ENCODE measurements at places on chromosomes 4 and X.

GRCh38 chr4:14168919-14169318 lies 541.4 kb upstream of the BOD1L1 start:
- DNase-seq, result no peak

DNA sequence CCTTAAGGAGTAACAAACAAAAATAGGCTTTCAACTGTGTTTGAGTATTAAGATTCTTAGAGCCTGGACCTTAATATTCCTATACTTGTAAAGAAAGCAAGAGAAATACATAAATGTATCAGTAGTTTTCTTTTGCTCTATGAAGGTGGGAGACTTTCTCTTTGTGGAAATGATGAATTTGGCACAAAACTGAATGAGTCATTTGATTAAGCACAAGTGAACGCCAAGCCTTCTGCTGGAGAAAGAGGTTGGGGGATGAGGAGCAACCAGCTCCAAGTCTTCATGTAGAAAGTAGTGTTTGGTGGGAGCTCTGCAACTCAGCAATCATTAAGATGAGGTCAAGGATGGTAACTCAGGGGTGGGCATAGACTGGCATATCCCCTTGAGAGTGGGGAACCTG lies 49.6 kb downstream of the MEPE start:
- no peak for DNase-seq

- no peak for DNase-seq
Observed at GRCh38 chrX:70960730-70961129, 29.8 kb upstream of the SLC7A3 start.

DNA sequence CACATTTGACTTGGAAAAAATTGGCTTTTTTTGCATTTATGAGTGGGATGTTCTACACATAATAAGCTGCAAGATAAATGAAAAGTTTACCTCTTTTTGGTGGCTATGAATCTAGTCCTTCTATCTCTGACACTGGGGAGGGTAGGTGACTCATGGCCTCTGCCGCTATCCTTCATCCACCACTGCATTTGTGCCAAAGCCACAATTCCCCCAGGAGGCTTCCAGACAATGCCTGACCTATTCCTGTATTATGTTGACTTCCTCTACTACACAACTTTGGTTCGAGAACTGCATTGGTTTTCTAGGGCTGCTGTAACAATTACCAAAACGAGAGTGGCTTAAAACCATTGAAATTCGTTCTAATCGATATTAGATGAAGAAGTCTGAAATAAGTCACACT lies 245.6 kb downstream of the TRAM1L1 start:
- DNase-seq, result no peak

DNA sequence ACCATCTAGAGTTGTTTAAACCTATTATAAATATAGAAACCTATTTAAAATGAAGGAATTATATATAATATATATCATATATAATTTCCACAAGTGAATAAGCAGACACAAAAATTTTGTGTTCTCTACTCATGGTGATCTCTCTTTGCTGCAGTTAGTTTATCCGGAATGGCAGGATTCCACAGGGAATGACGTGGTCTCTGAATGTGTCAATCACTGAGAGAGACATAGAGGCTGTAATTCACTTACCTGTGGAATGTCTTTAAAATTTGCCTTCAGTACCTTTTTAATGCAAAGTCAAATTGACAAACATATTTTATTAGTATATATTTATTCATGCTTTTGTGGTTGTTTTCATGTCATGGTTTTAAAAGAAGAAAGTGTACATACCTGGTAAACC lies 669.3 kb downstream of the NLGN4X start:
- no peak for DNase-seq

GRCh38 chr4:174324236-174324635 lies 40.5 kb downstream of the CEP44 start:
- DNase-seq, result no peak

DNA sequence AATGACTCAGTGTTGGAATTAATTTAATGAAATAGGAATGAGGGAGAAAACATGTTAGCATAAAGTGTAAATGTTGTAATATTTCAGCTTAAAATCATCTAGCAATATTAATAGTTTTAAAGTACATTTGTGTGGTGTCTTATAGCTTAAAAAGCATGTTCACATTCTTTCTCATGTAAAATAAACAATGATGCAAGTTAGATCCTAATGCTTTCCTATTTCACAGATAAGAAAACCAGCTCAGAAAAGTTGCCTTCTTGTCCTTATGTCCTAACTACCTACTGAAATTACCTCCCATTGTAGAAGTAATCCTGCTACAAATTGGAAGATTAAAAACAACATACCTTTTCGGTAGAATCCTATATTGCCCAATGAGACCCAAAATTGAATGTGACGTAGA lies 40.9 kb upstream of the PRDM8 start:
- no peak for DNase-seq

GRCh38 chrX:41275661-41276609 lies 58.0 kb upstream of the DDX3X start:
- DNase-seq, result peak; percentile 2

DNA sequence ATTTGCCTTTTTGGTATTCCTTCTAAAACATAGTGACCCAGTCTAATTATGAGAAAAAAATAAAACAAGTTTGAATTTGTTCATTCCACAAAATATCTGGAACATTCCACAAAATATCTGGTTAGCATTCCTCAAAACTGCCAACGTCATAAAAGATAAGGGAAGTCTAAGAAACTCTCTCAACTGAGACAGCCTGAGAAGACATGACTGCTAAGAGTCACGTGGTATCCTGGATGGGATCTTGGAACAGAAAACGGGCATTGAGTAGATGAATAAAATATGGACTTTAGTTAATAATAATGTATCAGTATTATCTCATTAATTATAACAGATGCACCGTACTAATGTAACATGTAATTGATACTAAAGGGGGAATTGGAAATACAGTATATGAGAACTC lies 280.9 kb downstream of the ARAP2 start:
- no peak for DNase-seq

DNA sequence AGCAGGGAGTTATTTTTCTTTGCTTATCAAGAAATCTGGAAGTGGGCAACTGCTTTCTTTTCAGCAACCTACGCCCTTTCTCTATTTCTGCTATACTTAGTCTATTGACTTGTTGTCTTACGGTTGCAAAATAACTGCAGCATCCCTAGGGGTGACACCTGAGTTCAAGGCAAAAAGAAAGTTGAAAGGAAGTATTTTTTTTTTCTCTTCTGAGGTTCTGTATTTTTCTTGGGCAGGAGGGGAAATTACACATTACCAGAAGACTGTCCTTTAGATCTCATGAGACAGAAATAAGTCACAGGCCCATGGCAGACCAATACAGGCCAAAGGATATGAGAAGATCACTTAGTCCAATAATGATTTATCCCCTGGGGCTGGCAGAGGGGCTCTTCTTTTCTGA lies 204.7 kb upstream of the CASK start:
- DNase-seq, result no peak

- no peak for DNase-seq
Observed at GRCh38 chr4:106266201-106266600, 49.8 kb downstream of the TBCK start.

GRCh38 chrX:150364347-150365050 lies 1.4 kb downstream of the MAMLD1 start:
- no peak for DNase-seq

- no peak for DNase-seq
Observed at GRCh38 chr4:104593019-104593418, 98.3 kb upstream of the CXXC4 start.

GRCh38 chr4:174865418-174865985 lies 36.5 kb upstream of the GLRA3 start:
- DNase-seq, result no peak

GRCh38 chrX:124860736-124861135 lies 458.9 kb upstream of the TEX13C start:
- no peak for DNase-seq

GRCh38 chr4:93879919-93880318 lies 51.4 kb downstream of the ATOH1 start:
- DNase-seq, result no peak

DNA sequence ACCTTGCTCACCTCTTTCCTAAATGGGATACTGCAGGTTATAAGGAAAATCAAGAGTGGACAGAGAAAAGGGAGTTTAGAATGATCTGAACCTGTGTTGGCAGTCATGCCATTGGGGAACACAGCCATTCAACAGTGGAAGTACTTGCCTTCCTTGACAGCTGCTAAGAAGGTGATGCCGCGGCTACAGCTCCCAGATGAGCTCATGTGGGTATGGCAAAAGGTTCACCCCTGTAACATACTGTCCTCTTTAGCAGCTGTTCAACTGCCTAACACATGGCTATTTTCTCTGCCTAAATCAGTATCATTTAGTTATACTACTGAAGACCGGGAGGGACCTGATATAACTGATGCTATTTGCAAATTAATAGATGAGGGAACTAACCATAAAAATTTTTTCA lies 76.8 kb downstream of the DCHS2 start:
- no peak for DNase-seq

GRCh38 chrX:84186603-84187532 lies 1.1 kb downstream of the RPS6KA6 start:
- no peak for DNase-seq

DNA sequence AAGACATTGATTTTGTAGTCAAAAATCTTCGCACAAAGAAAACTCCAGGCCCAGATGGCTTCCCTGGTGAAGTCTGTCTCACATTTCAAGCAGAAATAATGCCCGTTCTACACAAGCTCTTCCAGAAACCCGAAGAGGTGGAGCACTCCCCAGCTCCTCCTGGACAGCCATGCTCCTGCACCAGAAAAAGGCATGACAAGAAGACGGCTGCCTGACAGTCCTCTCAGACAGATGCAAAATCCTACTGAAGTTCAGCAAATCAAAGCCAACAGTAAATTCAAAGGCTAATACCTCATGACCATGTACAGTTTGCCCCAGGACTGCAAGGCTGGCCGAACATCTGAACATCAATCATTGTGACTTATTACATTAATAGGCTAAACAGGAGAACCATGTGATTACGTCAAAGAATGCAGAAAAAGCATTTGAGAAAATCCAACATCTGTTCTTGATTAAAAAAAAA lies 30.8 kb upstream of the MXD4 start:
- DNase-seq, result no peak

- DNase-seq, result no peak
Observed at GRCh38 chrX:97629597-97629985, 745.9 kb downstream of the RPA4 start.

GRCh38 chrX:130851569-130851968 lies 51.4 kb downstream of the ENOX2 start:
- DNase-seq, result no peak

DNA sequence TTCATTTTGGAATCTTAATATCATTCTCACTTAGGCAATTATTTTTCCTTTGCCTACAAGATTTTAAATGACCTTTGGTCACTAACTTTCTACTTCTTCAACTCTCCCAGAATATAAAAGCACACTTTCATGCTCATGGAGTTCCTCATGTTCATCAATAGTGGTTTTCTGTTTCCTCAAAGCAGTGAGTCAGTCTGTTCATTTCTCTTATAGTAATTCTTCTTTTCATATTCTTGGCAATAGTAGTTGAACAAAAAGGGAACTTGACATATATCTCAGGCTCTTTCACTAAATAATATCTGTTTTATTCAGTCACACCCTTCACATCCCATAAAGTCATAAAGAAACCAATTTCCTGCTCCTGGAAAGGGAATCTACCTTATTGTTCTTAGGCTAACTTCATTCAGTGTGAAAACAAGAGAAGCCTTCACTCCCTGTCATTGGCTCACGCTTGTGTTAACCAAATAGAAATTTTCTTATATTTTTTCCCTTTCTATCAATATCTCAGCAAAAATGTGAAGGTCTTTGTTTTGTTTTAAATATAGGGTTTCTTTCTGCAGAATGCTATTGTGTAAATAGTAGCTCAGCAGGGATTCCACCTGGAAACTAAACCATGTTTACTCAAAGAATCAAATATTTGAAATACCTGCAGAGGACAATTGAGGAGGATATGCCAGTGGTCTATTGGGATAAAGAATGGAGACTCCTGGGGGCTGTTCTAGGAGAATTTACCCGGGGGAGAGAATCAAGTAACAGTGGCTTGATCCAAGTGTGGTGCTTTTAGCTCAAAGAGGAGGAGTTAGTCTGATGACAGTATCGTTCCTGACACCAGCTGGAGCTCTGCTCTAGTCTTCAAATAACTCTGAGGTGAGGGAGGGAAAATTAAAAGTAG lies 13.4 kb upstream of the TNIP3 start:
- no peak for DNase-seq

- no peak for DNase-seq
Observed at GRCh38 chrX:23792861-23793553, 10.0 kb downstream of the SAT1 start.

DNA sequence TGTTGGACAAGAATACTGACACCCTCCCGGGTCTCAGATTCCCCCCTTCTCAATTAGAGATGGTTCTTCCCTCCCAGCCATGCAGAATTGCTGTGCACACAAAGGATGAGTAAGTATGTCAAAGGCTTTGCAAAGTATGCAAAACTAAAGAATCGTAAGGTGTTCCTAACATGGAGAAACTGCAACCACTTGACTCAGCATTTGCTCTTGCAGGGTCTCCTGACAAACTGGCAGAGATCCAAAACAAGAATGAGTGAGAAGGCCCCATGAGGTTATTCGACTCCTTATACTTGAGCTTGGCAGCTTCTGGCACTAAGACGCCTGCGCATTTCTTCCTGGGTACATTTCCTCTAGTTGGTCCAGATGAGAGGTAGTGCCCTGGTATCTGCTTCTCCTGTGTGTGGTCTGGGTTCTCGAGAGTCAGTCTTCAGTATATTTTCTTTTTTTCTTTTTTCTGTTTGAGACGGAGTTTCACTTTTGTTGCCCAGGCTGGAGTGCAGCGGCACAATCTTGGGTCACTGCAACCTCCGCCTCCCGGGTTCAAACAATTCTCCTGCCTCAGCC lies 8.2 kb downstream of the FAM184B start:
- DNase-seq, result no peak

GRCh38 chr4:26319949-26320537 lies 771 bp upstream of the RBPJ start:
- peak; percentile 15 for DNase-seq

DNA sequence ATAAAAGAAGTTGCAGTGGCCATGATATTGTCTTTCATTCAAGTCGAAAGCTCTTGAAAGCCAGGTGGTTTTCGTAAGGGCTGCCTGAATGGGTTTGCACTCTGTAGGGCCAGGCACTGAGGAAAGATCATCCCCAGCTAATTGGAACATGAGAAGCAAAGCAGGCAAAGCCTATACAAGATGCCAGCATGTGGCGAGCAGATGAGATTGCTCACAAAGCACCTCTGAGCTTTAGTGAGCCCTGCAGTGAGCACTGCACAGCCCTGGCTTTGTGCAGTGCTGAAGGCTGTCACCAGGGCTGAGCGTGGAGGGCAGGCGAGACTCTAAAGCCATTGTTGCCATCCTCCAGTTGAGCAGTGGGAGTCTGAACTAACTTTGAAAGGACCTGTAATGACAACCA lies 53.8 kb downstream of the HADH start:
- no peak for DNase-seq

DNA sequence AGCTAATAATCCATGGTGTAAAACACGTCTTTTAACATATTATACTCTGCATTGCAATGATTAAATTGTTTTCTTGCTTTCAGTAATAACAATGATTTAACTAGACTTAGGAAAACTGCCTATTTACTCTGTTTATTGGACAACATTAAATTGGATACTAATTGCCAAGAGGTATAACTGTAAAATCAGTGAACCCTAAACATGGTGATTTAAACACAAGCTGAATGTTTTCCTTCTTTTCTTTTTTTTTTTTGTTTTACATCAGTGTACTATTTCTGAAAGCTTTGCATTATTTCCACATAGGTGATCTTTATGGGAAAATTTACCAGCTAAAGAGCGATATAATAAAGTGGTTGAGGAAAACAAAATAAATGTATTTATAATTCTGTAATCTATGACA lies 276.7 kb downstream of the PCDH7 start:
- no peak for DNase-seq

Data from stimulated activated CD8-positive, alpha-beta memory T cell treated with anti-CD3 and anti-CD28 coated beads, Interleukin-15, amount 100 ng/mL, for 24 hours (primary cell).